LHCN-M2 (cell line): ENCODE measurements at places on chromosomes 16 and 17. TPM values are rescaled to one million over a fixed set of nuclear protein-coding genes. Genes with fewer than 3 reads are reported as not detected.
A peak's percentile ranks its signal among the peaks of the same experiment; 100 is the strongest.

AANAT gene
- total RNA-seq, result not detected in 2 replicates

FBXW10B gene
- total RNA-seq, result 0.83 and 1.1 TPM in 2 replicates

SRCAP gene
- total RNA-seq, result 10.3 and 16.1 TPM in 2 replicates

DNAJA2 gene
- total RNA-seq, result 65.7 and 70.4 TPM in 2 replicates

TEX14 gene
- total RNA-seq, result not detected in 2 replicates

WSCD1 gene
- total RNA-seq, result 3.7 and 4.0 TPM in 2 replicates

CLEC18A gene
- 0.17 and 0.32 TPM in 2 replicates for total RNA-seq

KRTAP9-8 gene
- not detected in 2 replicates for total RNA-seq

TSPOAP1 gene
- total RNA-seq, result 0.06 and 0.11 TPM in 2 replicates

TBC1D3H gene
- not detected in 2 replicates for total RNA-seq

KCNG4 gene
- 0.06 TPM in 1 of 2 replicates, not detected in the other for total RNA-seq

OR1F1 gene
- not detected in 2 replicates for total RNA-seq

ACSM3 gene
- total RNA-seq, result 0.77 TPM in 1 of 2 replicates, not detected in the other

VTN gene
- total RNA-seq, result 0.40 TPM in 1 of 2 replicates, not detected in the other

GRCh38 chr16:75351183-75351582 lies 82.1 kb downstream of the CFDP1 start:
- DNase-seq, result peak; percentile 85

DNA sequence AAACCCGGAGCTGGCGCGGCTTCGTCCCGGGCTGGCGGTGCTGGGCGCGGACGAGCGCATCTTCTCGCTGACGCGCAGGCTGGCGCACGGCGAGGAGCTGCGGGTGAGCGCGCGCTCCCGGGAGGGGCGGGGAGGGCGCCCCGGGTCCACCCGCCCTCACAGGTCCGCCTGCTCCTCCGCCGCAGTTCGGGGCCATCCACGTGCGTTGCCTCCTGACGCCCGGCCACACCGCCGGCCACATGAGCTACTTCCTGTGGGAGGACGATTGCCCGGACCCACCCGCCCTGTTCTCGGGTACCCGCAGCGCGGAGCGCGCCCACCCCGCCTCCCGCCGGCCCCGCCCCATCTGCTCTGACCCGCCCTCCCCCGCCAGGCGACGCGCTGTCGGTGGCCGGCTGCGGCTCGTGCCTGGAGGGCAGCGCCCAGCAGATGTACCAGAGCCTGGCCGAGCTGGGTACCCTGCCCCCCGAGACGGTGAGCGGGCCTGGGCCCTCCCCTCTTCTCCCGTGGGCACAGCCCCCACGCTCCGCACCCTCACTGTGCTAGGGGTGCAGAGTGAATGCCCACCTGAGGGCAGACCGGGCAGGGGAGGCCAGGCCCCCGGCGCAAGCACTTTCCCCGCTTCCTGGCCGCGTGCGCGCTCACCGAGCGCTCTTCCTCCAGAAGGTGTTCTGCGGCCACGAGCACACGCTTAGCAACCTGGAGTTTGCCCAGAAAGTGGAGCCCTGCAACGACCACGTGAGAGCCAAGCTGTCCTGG lies 1.4 kb downstream of the HAGHL start:
- peak; percentile 74 for DNase-seq

GRCh38 chr16:70151941-70152509 lies 21.6 kb upstream of the CLEC18C start:
- no peak for DNase-seq

DNA sequence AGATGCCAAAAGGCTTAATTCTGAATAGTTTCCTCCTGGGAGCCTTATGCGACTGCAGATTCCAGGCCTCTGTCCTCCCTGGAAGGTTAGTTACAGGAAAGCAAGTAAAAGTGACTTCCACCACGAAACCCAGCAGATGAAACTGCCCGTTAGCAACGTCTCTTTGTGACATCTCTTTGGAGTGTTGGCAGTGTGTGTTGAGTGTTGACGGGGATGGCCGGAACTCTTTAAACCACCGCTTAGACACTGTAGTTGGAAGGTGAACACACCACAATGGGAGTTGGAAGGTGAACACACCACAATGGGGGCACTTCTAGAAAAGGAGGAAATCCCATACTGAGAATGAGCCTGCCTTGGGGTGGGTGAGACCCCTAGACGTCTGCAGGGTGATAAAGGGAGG lies 858 bp downstream of the SKAP1 start:
- no peak for DNase-seq

- no peak for DNase-seq
Measured at GRCh38 chr17:44772308-44773045, 13.7 kb downstream of the ADAM11 start.

GRCh38 chr17:69995476-69995875 lies 79.5 kb upstream of the KCNJ16 start:
- DNase-seq, result no peak

GRCh38 chr17:72399608-72400487 lies 279.0 kb downstream of the SOX9 start:
- DNase-seq, result no peak

GRCh38 chr17:80146121-80147034 lies 550 bp downstream of the EIF4A3 start:
- peak; percentile 57 for DNase-seq

DNA sequence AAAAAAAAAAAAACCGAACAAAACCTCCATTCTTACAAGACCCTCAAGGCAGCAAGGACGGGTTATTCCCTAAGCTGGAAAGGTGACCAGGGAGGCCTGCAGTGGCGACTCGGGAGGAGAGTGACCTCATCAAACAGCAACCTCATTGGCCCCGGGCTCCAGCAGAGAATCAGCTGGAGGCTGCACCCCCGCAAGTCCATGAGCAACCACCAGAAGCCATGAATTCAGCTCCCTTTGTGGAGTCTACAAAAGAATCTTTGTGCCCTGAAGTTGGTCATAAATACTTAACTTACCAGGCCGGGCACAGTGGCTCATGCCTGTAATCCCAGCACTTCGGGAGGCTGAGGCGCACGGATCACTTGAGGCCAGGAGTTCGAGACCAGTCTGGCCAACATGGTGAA lies 80.9 kb upstream of the CREBBP start:
- DNase-seq, result no peak

DNA sequence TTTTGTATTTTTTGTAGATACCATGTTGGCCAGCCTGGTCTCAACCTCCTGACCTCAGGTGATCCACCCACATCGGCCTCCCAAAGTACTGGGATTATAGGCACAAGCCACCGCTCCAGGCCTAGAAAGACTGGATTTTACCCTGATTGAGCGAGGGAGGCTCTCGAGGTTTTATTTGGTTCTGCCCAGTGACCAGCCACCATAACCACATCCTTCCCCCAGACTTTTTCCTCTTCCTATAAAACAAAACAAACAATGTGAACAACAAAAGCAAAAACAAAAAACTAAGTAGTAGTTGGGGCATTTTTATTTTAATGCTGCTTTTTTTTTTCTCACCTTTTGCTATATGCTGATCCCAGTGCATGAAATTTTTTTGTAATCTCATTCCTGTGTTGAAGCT lies 509.6 kb downstream of the MAF start:
- DNase-seq, result no peak

GRCh38 chr16:66473654-66474519 lies 46.8 kb downstream of the BEAN1 start:
- DNase-seq, result peak; percentile 32

GRCh38 chr16:62408760-62409159 lies 372.5 kb upstream of the CDH8 start:
- DNase-seq, result no peak

DNA sequence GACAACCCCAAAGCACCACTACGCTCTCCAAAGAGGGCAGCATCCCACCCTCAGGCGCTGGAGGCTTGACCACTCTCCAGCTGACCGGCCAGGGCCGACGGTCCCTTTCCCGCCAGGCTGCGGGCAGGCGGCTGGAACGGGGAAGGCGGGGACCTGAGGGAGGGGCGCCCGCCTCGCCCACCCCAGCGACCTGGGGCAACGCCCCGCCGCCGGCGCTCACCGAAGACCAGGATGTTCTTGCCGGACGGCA lies 431 bp downstream of the DYNC1LI2 start:
- DNase-seq, result peak; percentile 13

DNA sequence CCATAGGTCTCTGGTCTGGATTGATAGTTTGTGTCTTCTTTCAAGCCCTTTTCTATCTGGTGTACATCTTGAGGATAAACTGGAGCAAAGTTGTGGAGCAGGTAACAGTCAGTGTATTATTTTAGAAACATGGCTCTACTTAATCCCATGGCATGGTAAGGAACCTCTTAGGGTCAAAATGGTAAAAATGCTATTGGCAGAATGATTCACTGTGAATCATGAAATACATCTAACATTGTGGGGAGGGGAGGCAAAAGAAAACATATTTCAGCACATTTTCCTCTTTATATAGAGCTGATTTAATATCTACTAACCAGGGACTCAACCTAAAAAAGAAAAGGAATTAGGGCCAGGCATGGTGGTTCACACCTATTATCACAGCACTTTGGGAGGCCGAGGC lies 17.9 kb upstream of the ALDH3A2 start:
- DNase-seq, result peak; percentile 60

DNA sequence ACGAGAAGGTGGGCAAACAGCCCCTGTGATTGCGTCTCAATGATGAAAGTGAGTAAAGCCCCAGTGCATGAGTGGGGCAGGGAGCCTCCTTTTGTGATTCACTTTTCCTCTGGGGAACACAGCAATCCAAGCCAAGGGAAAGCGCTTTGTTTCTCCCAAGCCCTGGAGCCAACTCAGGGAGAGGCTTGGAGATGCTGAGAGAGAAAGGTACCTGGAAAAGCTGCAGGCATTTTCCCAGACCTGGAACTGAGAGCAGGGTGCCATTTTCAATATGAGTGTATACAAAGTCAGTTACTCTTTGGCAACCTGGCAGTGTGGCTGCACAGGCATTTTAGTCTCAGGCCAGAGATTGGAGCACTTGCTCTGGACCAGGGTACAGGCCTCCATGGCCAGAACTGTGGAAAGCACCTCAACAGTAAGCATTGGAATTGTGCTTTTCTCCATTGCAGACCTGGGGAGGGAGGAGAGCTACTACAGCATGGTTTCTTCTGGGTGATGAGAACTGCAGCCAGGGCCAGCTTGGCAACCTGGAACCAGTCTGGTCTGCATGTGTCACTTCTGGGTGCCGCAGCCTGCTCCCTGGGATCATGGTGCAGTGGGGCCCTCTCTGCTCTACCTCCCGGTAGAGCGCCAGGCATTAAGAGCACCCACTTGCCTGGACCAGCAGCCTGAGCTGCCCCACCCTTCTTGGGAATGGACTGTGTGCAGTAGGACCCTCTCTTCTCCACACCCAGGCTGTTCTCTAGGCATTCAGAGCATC lies 89.0 kb upstream of the CDH5 start:
- DNase-seq, result no peak

- DNase-seq, result peak; percentile 26
Measured at GRCh38 chr16:997440-998051, 16.0 kb downstream of the SOX8 start.

- no peak for DNase-seq
Measured at GRCh38 chr17:69949496-69949895, 125.5 kb upstream of the KCNJ16 start.

DNA sequence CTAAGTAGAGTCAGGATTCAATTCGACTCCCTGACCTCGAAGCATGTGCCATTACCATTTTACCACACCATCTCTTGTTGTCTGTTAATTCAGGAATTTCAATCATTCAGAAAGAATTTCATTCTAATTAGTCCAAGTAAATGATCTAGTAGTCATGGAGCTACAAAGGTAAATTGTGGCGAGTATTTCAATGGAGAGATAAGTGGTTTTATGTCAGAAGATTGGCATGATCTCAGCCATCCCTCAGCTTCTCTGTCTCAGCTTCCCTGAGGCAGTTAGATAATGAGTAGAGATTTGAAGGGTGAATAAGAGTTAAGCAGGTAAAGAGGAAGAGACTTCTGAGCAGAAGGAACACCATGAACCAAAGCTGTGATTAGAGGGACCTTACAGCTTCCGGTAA lies 93.6 kb downstream of the HS3ST4 start:
- DNase-seq, result no peak
